Stimulated activated CD4-positive, alpha-beta T cell treated with anti-CD3 and anti-CD28 coated beads, Interleukin-2, amount 100 ng/mL, for 48 hours (primary cell): ENCODE measurements at places on chromosomes 2 and 18.

DNA sequence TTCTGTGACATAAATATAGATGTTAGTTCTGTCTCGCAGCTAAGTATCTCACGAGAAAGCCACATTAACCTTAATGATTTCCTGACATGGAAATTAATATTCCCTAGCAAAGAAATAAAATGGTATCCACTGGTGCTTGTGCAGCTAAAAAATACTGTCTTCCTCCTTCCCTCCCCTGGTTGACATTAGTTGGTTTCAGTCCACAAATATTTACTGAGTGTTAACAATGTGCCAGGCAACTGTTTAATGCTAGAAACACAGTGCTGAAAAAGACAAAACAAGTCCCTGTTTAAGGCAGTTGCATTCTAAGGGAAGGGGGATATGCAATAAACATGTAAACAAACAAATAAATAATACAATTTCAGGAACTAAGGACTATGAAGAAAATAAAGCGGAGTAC, 44.2 kb upstream of the VPS54 start:
- DNase-seq: no peak

- DNase-seq: no peak
These were observed 855.6 kb downstream of the TSN start for GRCh38 chr2:122610948-122611609.

DNA sequence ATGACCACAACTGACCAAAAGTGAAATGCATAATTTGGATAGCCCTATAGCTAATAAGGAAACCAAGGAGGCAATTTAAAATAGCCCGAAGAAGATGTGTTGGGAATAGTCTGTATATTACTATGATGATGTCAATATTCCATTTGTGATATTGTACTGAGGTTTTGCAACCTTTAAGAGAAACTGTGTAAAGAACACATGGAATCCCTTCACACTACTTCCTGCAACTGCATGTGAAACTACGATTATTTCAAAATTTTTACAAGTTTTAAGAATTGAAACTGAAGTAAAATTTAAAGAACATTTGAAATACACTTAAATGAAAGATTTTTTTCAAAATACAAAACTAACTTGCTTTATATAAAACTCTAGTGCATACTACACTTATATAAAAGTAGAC, 504.3 kb upstream of the ID2 start:
- DNase-seq: no peak

- DNase-seq: no peak
These were observed 61.2 kb upstream of the RBM44 start for GRCh38 chr2:237737196-237737865.

GRCh38 chr2:53842891-53843290, 16.9 kb downstream of the GPR75 start:
- no peak for DNase-seq

DNA sequence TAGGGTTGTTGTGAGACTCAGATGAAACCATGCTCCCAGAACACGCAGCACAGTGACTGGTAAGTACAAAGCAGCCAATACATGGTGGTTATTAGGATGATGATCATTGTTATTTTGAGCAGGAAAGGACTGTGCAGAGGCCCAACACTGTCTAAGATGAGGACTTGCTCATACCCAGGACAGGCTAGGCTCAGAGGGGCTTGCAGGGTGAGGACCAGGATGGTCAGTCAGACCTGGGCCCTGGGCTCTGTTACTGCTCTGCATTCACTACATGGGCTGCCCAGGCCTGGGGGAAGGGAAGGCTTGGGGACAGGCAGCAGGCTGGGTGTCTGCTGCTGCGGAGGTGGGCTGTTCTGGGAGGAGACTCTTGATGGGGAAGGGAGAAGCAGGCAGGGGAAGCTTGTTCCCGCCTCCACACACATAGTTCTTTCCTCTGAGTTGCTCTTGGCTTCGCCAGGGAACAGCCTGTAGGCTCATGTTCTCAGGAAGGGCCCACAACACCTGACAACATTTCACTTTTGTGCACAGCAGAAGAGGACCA, 17.5 kb downstream of the CAPN13 start:
- DNase-seq: no peak

DNA sequence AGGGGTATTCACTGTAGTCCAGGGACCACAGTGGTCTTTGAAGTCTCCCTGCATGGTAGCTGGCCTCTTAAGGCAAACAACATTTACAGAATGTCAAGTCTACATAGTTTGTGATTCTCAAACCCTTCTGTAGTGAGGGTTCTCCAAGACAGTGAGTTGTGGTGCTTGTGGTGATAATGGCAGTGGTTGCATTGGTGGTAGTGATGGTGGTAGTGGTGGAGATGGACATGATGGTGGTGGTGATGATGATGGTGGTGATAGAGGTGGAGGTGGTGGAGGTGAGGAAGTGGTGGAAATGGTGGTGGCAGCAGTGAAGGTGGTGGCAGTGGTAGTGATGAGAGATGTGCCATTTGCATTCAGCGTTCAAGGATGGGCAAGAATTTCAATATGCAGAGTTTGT, 104.9 kb downstream of the TACR1 start:
- DNase-seq: no peak

DNA sequence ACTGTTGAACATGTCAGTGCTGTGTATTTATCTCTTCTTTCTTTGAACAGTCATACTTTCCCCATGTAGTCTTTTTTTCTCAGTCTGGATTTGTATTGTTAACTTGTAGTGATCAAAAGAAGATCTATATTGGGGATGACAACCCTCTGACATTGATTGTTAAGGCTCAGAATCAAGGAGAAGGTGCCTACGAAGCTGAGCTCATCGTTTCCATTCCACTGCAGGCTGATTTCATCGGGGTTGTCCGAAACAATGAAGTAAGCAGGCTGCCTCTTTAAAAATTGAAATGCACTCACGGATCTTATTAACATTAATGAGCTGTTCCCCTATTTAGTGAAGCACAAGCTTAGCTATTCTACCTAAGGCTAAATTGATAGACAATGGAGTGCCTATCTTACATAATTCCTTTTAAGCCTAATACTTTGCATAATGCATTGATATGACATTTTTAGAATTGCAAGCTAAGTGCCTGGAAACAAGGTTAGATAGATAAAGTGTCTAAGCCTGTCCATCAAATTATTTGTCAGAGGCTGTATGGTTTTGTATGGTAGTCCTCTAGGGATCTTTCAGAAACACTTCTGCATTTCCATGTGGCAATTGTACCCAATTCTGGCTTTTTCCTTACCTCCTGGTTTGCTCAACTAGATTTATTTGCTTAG, 29.3 kb upstream of the FAM171B start:
- DNase-seq: no peak

- no peak for DNase-seq
These were observed 201.5 kb upstream of the SLC35G4 start for GRCh38 chr18:11407940-11408339.

- no peak for DNase-seq
These were observed 36.8 kb downstream of the ATF2 start for GRCh38 chr2:175131252-175131651.

DNA sequence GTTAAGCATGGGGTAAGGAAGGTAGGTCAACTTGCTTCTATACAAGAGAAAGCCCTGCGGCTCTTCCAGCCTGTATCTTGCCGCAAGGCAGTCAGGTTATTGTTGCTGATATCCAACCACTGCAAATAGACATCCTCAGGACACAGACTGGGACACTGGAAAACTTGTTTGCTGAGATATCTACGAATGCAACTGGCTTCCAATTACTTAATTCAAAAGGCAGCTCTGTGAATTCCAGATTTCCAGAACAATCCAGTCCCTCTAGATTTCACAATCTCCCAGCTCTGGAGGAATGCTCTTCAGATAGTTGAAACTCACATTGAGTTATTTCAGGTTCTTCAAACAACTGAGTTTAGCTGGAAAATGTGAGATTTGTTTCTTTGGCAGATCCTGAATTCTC, 34.6 kb upstream of the SP9 start:
- DNase-seq: no peak

- no peak for DNase-seq
These were observed 305.2 kb upstream of the UBE2E3 start for GRCh38 chr2:180675170-180675569.

DNA sequence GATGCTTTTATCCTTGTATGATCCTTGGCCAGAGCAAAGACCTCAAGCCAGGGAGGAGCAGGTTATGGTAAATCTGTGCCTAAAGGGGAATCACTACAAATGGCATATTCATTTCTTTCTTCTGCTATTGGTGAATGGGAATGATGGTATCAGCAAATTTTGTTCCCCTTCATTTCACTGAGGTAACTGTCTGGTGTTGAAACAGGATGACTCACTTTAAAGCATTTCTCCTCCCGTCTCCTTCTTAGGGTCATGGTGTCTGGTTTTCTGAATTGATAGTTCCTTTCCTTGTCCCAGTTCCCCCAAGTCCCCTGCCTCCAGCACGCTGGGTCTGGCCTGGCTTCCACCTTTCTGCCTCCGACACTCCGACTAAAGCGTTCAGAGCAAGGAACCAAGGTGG, 109.2 kb downstream of the MREG start:
- DNase-seq: no peak

GRCh38 chr2:99863903-99864270, 278.5 kb downstream of the AFF3 start:
- no peak for DNase-seq

- no peak for DNase-seq
These were observed 44.6 kb downstream of the CD8B2 start for GRCh38 chr2:106531676-106532214.

- DNase-seq: no peak
These were observed 459.5 kb upstream of the CDH20 start for GRCh38 chr18:60873708-60874107.

GRCh38 chr2:150676747-150677383, 189.4 kb upstream of the RND3 start:
- DNase-seq: no peak

DNA sequence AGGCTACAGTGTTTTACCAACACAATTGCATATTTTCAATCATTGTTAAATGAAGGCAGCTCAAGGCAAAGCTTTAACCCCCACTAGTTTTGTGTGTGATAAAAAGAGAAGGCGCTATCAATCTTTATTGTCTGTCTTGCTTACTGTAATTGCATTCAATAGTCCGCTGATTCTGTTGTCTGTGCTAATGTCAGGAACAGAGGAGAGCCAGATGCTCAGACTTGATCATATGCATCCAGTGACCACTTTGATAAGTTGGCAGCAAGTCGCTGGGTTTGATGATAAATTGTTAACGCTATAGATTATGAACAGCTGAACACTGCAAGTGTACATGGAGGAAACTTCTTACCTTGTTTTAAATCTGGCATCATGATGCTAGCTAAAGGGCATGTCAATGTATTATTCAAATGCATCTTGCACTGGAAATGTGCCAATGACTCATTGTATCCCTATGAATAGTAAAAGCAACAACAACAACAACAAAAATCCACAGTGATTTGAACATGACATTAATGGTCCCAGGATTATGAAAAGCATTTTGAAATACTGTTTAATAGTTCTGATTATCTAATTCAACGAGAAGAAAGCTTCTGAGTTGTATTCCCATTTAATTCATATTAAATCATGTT, 423.5 kb upstream of the FANCL start:
- no peak for DNase-seq

- no peak for DNase-seq
These were observed 46.6 kb downstream of the THUMPD2 start for GRCh38 chr2:39732482-39732881.

DNA sequence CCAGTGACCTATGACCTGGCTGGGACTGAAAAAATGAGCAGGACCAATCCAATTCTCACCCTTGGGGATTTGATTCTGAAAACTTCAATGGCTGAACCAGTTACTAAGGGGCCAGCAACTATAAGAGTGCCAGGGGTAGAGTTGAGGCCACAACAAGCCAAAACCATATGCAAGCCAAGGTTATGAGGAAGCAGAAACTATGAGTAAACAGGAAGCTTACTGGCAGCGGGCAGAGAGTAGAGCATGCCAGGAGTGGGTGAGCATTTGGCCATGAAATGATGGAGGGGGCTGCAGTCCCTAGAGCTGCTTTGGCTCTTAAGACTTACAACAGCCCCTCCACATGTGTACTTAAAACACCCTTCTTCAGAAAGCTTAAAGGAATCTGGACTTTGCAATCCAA, 82.4 kb downstream of the RBMS1 start:
- DNase-seq: no peak

GRCh38 chr2:207746131-207746530, 23.6 kb downstream of the FZD5 start:
- DNase-seq: peak; percentile 14

- DNase-seq: no peak
These were observed 308.2 kb downstream of the PIEZO2 start for GRCh38 chr18:10841203-10841602.

DNA sequence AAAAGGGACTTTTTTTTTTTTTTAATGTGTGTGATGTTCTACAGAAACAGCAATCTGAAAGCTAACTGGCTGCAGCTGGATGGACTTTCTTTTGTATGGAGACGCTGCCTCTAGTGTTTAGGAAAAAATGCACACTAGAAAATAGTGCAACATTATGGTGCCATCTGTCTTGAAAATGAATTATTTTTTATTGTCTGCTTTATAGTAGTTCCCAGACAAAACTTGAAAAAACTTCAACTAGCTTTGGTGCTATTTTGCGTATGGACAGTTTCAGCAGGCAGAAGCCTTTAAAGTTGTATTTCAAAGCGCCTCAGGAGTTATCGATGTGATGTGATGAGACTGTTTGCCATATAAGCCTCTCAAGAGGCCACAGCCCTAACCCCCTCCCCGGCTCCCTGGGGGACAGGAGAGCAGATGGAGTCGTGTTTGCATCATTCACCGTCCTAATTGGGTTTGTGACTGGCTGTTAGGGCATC, 86.9 kb downstream of the LTBP1 start:
- DNase-seq: no peak

DNA sequence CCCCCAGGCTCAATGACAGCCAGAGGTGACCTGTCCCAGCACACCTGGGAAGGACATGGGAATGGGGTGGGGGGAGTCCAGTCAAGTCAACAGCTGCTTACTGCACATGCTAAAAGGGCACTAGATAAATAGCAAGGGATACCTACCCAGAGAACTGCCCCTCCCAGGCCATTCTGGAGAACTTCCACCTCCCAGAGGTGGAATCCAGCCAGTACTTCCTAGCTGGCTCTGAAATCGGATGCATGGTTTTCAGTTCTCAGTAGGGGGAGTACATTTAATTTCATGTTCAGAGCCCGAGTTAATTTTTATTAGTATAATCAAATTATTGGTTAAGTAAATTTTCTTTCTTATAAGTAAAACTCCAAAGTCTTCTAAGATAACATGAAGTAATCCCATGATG, 28.9 kb upstream of the ITGA6 start:
- no peak for DNase-seq

- no peak for DNase-seq
These were observed 351.2 kb upstream of the DLGAP1 start for GRCh38 chr18:4806331-4806730.

- DNase-seq: no peak
These were observed 457.3 kb downstream of the XIRP2 start for GRCh38 chr2:167345559-167345958.

DNA sequence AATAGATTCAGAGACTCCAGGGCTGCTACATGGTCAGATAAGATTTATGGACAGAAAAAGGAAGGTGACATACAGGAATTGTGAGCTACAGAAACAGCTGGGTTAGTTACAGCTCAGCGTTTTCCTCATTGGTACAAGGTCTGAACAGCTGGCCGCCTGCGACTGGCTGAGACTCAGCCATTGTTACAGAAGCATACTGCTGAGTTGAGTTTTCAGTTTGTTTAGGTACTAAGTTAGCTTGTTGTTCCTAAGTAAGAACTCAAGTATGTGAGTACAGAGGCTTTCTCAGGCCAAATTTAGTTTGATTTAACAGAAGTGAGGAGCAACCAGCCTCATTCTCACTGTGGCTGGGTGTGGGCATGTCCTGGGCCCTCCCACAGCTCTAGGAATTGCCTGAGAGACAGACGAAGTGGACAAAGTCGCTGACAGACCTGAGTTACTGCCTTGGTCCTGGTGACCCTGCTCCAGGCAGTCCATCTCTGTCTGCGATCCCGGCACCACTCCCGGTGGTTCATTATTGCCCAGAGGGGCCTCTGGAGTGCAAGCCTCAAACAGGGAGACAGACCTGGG, 27.8 kb upstream of the RHOB start:
- DNase-seq: no peak
